Anterior cingulate cortex (tissue), 58 donors: ENCODE measurements at places on chromosomes 5 and 9.

GRCh38 chr5:36507332-36507952 lies 99.0 kb upstream of the SLC1A3 start:
- peak; percentile 54 for DNase-seq

DNA sequence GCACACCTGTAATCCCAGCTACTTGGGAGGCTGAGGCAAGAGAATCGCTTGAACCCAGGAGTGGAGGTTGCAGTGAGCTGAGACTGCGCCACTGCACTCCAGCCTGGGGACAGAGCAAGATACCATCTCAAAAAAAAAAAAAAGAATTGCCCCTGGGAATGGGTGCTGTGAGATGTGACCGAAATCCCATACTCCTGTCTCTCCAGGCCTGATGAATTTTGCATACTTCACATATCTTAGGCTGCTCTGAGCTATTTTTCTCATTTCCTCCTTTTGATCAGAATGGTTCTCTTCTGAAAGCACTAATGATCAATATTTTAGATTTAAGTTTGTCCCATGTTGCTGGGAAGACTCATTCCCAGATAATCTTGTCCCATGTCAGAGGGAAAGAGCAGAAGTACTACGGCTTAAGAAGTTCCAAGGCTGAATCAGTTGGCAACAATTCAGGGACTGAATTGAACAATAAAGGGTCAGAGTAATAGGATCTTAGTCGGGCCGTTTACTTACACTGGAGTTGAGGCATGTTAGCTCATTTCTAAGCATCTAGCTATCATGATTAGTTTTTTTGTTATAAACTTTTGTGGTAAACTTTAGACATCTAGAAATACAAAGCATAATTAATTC lies 44.2 kb upstream of the TENT2 start:
- no peak for DNase-seq

- no peak for DNase-seq
Measured at GRCh38 chr9:101586651-101587050, 8.1 kb downstream of the PPP3R2 start.

GRCh38 chr5:101782352-101783103 lies 513.6 kb downstream of the SLCO4C1 start:
- DNase-seq, result no peak

DNA sequence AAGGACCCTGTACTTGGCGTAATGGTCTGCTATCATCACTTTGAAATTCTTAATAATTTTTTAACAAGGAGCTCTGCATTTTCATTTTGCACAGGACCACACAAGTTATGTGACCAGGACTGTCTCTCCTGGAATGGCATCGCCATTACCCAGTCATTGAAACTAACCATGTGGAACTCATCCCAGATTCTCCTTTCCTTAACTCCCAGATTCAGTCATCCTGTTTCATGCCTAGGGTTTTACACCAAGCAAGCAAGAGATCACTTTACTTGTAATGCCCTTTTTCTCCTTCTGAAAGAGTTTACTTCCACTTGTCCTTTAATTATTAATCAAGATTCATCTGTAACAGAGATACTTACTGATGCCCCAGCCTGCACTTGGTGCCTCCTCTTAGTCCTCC lies 12.0 kb downstream of the FRMD3 start:
- no peak for DNase-seq

DNA sequence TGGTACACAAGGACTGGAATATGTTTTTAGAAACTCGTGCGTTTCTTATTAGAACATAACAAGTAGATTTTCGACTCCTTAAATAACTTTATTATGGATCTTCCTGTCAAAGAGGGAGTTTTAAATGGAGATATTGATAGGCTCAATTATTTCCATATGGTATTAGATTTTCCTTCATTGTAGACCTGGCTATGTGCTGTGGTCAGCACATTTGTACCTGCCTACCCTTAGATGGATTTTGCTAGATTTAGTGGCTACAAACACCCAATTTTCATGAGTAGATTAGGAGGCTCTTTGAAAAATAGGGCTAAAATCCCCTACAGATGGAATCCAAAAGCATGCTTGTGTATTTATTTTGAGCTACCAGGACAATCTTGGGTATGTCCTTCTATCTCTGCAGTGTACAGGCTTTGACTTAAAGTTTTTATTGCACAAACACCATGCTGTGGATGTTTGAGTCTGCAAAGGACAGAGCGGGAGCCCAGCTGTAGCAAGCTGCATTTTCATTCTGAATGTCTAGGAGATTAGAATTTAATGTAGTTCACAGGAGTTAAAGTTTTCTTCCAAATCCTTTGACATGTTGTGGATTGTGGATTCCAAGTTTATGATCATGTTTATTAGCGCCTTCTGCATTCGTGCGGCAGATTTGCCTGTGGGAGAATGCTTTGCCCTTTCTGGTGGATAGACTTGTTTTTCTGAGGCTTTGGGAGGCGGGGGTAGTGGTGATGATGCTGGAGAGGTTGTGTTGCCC lies 41.6 kb downstream of the GADD45G start:
- DNase-seq, result no peak

DNA sequence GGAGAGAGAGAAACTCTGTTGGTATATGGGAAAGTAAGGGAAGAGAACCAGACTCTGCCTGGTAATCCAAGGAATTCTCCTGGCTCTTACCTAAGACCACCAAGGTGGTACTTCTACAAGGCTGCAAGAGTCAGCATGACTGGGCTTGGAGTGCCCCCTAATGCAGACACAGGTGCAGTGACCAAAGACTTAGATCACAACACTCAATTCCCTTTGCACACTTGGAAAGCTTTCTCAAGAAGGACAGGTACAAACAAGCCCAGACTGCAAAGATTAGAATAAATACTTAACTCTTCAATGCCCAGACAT lies 25.2 kb downstream of the UGT3A2 start:
- no peak for DNase-seq

DNA sequence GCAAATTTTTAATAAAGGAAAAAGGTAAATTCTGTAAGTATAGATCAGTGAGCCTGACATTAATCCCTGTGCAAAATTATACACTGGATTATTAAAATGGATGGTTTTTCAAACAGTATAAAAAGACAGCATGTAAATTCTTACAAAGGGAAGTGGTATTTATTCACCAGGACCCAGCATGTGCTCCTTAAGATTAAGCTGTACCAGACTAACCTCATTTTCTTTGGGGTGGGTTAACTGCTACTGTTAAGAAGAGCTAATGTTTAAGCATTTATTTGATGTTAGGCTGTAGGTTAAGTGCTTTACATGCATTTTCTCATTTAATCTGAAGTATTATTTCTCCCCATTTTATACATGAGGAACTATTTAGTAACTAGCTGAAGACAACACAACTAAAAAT lies 60.3 kb upstream of the RFX3 start:
- DNase-seq, result no peak

DNA sequence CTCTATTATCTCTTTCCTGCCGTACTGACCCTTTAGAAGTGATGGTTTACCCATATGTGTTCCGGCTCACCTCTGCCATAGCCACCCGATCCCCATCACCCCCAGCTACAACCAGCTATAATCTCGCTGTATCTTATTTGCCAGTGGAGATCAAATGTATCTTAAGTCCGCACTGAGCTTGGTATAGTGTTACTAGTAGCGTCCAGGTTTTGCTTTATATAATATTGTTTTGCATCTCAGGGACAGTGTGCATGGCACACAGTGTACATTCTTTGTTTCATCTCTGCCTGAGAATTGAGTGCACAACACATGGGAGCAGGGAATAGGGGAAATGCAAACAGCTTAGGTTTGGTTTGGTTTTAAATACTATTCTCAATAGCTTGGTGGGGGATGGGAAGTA lies 135.8 kb upstream of the SNX2 start:
- DNase-seq, result no peak

DNA sequence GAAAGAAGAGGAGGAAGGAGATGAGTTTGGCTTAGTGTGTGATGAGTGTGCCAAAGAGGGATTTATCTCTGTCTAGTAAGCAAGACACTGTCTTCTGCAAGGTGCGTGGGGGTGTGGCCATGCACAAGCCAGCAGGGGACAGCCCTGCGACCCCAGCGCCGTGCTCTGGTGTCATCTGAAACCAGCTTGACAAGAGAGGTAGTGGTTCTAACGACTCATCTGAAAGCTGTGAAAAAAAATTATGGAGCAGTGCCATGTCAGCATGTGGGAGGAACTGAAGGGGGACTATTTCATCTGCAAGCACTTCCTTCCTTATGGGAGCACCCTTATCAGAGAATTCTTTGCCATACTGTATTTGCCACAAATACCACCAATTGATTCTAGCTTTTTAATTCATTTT lies 398.6 kb downstream of the PSAT1 start:
- DNase-seq, result no peak

DNA sequence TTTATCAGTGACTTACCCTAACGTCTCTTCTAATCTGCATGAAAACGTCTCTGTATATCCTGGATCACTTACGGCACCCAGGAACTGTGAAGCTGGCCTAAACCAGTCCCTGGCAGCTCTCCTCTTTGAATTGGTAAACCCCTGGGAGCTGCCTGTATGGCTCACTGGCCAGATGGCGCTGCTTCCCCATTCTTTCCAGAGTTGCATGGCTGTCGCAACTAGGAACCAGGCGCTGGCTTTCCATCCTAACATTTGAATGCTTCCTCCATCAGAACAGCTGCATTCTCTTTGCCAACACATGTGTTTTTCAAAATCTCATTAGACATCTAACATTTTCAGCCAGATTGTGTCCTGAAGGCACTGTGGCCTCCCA lies 8.0 kb upstream of the PCA3 start:
- DNase-seq, result peak; percentile 61

DNA sequence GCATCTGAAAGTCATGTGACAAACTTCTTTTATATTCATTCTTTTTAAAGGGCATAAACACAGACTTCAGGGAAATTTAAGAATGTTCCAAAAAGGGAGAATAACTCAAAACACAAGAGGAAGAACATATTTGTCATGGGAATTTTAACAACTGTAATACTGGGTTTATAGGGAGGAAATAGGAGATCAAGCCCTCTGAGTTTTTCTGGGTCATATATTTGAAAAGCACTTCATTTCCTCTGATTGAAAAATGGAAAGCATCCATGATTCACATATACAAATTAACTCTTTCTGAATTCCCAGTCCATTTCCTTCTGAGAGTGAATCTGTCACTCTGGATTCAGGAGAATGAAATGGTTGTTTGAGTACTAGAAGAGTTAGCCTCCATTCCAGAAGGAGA lies 26.8 kb downstream of the LURAP1L start:
- DNase-seq, result no peak

GRCh38 chr5:54717870-54718269 lies 200.3 kb downstream of the SNX18 start:
- no peak for DNase-seq

- DNase-seq, result no peak
Measured at GRCh38 chr9:89483592-89484474, 14.1 kb downstream of the SEMA4D start.

DNA sequence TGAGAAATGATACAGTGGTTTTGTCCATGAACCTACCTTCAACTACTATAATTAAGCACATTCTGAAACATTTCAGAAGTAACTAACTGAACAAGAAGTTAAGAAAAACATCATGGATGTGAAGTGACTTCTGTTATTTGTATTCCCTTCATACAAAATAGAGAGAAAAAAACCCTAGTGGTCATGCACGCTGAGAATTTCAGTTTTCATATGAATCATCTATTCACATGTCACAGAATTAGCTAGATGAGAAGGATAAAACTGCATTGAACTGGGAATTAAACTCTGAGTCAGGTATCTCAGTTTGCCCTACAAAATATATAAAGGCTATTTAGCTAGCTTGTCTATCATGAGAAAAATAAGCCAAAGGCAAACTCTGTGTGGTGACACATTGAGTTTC lies 451.8 kb upstream of the FTMT start:
- no peak for DNase-seq

- no peak for DNase-seq
Measured at GRCh38 chr9:78902051-78902450, 605.1 kb downstream of the PSAT1 start.

DNA sequence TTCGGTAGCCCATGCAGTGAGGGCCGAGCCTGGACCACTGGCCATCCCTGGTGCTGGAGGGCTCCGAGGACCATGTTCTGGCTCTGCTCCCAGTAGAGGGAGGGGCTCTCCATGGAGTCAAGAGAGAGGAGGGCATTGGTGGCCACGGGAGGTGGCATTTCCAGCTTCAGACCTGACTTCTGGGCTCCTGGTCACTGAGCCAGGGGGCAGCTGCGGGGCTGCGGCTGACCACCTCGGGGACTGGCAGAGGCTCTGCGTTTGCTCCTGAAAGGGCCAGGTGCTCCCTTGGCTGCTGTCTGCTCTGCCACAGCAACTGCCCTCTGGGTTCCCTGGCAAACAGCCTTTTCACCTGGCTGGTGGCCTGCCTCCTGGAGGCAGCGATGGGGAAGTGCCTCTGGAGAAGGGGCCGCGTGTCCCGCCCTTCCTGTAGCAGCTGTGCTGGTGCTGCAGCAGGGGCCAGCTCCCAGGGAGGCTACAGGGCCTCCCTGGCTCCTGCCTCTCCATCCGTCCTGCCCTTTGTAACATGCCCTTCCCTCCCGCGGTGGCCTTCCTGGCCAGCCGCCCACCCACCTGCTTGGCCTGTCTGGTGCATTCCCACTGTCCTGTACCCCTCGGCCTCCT lies 144.6 kb downstream of the CACNA1B start:
- DNase-seq, result no peak

GRCh38 chr9:113712053-113712452 lies 164.1 kb upstream of the ZNF618 start:
- no peak for DNase-seq

DNA sequence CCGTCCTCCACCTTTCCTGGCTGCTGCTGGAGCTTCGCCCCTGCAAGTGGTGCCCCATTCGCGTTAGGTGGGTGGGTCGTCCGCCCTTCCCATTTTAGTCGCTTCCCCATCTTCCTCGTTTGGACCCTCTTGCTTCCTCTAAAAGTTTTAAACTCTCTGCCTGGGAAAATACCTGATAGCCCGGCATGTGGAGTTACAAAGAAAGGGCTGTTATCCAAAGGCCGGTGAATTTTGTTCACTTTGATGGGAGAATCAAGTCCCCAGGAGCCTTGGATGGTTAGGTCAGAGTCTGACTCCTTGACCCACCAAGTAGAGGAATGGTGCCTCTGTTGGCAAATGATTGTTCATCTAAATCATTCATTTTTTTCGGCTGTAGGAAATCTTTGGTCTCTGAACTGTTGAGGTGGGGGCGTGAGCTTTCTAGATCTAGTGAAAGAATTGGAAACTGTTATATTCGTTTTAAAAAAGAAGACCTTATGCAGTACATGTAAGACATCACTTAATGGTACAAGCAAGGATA lies 29.5 kb upstream of the APC start:
- DNase-seq, result peak; percentile 38

- DNase-seq, result no peak
Measured at GRCh38 chr9:33236571-33236970, 3.4 kb upstream of the SPINK4 start.

DNA sequence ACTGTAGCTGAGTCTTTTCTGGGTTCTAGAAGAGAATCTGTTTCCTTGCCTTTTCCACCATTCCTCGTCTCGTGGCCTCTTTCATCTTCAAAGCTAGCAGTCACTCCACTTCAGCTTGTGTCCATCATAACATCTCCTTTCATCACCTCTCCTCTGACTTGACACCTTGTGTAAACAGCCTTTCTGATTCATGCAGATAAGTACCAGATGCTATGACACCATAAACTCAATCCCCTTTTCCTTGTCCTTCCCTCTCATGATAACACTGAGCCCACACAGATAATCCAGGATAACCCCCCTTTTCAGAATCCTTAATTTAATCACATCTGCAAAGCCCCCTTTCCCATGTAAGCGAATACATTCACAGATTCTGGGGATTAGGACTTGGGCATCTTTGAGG lies 95.5 kb downstream of the SNX24 start:
- DNase-seq, result no peak
